Activated CD8-positive, alpha-beta memory T cell treated with anti-CD3 and anti-CD28 coated beads, Interleukin-2, amount 10 ng/mL, durations not matched to agents 7 days and 5 days (primary cell): ENCODE measurements at places on chromosomes 2 and 18. TPM values are rescaled to one million over a fixed set of nuclear protein-coding genes. Genes with fewer than 3 reads are reported as not detected.
A peak's percentile ranks its signal among the peaks of the same experiment; 100 is the strongest.

DNA sequence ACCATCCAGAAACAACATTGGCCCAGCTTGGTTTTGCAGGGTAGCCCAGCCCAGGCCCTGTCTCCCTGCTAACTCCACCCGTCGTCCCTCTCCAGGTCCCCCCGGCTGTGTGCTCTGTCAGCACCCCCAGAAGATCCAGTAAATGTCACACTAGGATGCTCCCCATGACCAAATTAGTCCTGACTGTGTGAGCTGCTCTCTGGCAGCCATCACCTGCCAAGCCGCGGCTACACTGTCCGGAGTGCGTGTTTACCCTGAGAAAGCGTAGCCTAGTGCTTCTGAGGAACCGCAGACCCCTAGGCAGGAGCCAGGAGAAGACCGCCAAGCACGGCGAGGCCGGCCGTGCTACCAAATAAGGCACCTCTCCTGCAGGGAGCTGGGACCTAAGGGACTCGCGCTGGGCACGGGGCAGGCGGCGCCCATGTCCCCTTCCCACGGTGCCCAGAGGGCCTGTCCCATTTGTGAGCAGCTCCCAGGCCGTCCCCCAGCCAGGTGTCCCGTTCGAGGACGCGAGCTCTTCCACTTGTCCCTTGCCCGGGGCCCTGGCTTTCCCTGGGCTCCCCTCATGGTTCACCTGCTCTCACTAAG, 849.9 kb downstream of the RNF144A start:
- DNase-seq: no peak

GRCh38 chr2:35783723-35784122, 571.9 kb upstream of the CRIM1 start:
- no peak for DNase-seq

DNA sequence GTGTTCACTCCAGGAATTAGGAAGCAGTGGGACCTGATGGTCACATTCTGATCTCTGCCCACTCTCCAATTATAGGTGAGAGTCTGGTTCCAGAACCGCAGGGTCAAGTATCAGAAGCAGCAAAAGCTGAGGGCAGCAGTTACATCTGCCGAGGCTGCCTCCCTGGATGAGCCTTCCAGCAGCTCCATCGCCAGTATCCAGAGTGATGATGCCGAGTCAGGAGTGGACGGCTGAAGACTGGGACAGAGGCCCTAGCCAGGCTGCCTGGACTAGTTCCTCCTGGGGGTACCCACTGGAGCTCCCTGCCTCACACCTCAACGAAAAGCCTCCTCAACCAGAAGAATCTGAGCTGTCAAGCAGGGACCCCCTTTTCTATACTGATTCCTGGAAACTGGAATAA, 3.3 kb upstream of the SMYD5 start:
- no peak for DNase-seq

DNA sequence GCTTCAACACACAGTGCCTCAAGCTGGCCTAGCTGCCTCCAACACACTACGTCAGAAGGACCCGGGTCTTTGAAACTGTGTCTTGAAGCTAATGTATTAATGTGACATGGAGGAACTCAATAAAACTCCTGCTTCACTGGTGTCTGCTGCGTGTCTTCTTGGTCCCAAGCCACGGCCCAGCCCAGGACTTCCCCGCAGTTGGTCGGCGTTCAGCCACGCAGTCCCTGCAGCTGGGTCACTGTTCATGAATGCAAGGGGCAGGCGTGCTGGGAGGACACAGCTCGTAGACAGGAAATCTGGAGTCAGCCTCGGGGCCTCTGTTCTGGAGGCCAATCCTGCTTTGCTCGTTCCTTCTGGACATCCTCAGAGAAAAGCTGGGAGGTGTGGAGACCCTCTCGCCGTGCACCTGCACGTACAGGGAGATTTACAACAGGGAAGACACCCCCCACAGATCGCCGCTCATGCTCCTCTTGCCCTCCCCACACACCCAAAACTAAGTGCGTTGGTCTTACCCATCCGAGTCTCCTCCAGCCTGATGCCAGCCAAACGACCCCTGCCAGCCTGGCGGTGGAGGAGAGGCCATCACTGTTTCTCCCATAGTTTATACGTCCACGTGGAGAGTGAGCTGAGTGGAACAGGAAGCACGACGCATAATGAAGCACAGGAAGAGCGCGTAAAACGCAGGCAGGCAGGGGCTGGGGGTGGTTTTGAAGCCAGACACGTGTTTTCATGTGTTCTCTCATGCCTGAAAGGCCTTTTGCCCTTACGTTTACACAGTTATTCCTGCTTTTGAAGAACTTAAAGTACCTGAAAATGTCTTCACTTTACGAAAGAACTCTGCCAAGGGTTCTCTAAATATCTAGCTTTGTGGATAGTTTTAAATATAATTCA, 39.7 kb downstream of the ADI1 start:
- DNase-seq: no peak

- peak; percentile 83 for DNase-seq
These were observed 311.2 kb downstream of the LPIN1 start for GRCh38 chr2:12057436-12058166.

GRCh38 chr2:240245706-240246105, 105.2 kb upstream of the OTOS start:
- peak; percentile 22 for DNase-seq

GRCh38 chr18:79506191-79507075, 110.7 kb downstream of the NFATC1 start:
- DNase-seq: no peak

DNA sequence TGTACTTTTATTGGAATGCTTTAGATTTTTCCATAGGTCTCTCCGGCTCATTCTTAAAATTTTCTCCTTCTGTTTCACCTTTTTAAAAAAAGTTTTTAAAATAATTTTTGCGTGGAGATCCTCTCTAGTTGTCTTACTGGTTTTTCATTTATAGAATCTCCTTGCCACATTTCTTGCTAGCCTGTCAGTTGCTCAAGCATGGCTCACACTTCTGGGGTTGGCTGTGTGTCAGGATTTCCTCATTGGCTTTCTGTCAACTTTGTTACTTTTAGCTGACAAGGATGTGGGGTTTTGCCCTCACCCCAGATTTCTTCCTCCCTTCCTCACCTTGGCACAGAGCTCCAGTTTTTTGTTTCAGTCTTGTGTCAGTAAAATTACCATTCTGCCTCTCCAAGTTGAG, 124.6 kb downstream of the ZNF407 start:
- no peak for DNase-seq

DNA sequence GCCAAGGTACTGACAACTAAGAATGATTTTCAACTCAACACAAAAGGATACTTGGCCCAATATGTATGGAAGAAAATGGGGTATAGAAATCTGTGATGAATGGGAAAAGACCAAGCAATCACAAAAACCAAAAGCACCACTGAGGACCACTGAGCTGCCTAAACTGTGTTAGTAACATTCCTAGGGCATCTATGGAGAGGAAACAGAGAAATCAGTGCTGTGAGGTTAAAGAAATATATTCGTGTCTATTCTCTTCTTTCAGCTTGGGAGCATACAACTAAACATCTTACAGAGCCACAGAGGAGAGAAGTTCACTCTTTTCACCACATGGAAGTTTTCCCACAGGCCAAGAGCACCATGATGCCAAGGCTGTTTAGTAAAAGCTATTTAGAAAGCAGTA, 47.3 kb upstream of the CALCRL start:
- no peak for DNase-seq

GRCh38 chr2:241908686-241909420, 39.3 kb downstream of the RTP5 start:
- DNase-seq: no peak

DNA sequence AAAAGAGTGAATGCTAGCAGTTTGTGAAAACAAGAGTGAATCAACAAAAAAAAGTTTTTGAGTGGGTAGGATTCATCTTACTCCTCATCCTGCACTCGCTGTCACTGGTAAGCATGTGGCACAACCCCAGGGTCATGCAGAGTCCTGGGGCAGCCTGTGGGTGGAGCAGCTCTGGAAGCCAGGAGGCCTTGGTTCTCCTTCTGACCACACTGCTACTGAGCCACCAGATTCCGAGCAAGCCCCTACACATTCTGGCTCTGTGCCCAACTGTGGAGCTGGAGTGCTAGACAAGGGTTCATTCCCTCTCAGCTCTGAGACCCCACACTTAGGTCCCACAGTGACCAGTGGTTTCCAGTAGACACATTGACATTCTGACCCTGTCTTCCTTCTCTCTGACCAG, 670.6 kb downstream of the BCL11A start:
- DNase-seq: no peak

DNA sequence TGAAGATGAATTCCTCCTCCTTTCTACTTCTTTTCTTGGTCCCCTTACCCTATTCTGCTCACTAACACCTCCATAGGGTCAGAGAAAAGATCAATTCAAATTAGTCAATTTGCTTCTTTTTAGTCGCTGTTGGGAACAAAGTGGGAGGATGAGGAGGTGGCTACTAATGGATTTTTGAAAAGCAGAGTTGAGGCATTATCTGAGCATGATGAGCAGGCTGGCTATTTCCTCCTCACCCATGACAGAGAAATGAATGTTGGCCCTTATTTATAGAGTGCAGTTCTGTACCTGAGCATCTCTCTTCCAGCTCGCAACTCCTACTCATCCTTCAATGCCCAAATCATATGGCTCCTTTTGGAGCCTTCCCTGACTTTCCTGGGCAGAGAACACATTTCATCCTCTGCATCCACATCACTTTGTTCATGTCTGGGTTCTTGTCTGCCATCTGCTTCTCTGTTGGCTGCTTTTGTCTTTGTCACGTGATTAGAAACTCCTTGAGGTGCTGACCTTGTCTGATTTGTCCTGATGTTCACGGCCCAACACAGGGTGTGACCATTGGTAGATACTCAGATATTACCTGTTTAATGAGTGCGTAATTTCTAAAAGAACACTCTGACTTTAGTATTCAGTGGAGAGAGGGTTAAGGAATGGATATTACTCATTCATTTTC, 45.9 kb downstream of the CYRIA start:
- no peak for DNase-seq

DNA sequence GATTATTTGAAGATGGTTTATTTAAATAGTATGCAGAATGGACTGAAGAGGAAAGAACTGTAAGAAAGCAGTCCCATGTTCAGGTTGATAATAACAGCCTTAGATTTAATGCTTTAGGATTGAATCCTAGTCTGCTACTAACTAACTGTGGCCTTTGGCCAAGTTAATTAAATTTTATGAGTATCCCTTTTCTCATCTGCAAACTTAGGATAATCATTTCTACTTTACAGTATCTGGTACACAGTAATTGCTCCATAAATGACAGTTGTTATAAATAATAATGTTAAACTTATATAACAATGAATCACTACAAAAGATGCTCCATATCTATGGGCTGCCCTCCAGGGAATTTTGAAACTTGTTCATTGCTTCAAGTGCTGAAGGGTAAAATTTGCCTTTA, 41.0 kb downstream of the FAP start:
- no peak for DNase-seq

DNA sequence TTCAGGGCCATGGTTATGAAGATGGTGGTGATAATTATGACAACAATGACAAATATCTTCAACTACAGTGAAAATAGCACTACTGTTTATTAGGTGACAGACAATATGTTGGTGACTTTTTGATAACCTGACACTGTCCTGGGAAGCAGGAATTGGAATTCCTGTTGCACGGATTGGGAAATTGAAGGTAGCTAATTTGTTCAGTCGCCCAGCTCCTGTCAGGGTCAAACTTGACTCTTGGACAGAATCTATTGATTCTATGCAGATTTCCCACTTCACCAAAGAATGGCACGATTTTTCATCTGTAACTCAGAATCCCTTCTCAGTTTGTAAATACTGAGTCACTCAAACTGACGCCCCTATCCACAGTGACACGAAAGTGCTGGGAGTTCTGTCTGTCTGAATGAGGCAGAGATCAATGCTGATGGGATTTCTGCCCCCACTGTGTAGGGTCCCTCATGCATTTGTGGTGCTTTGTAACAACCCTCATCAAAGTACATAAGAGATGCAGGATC, 779.5 kb upstream of the ID2 start:
- no peak for DNase-seq

GRCh38 chr2:181887045-181887444, 4.5 kb upstream of the ITPRID2 start:
- no peak for DNase-seq

- DNase-seq: no peak
These were observed 14.1 kb upstream of the HOXD1 start for GRCh38 chr2:176174382-176174823.

GRCh38 chr2:79994965-79995364, 309.6 kb downstream of the LRRTM1 start:
- DNase-seq: no peak

- no peak for DNase-seq
These were observed 322.5 kb downstream of the ARHGAP15 start for GRCh38 chr2:143451642-143452281.

DNA sequence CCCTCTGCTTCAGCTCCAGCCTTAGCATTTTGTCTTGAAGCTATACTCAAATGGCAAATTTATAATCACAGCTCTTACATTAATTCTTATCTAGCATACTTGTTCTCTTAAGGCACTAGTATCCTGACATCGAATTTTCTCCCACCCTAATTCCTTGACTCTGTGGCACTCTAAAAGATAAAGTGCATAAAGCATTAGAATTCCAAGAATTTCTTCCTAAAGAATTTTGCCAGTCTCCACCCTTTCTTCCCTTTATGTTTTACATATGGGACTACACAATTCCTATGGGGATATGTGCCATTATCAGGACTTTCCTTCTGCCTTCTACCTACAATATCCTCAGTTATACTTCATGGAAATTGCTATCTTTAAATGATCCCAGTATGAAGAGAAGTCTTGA, 560.3 kb downstream of the ARHGAP15 start:
- no peak for DNase-seq

SERPINB4 gene
- total RNA-seq: not detected

STAT4 gene
- 101 TPM for total RNA-seq

TUBA4B gene
- not detected for total RNA-seq

PSD4 gene
- 388 TPM for total RNA-seq

DYSF gene
- 8.9 TPM for total RNA-seq

COMMD1 gene
- total RNA-seq: 33.0 TPM

CCDC148 gene
- total RNA-seq: not detected

SLC4A5 gene
- total RNA-seq: 0.42 TPM

PMAIP1 gene
- total RNA-seq: 64.7 TPM

FSHR gene
- not detected for total RNA-seq

MC5R gene
- total RNA-seq: 0.12 TPM

ZBTB7C gene
- 0.09 TPM for total RNA-seq

FIGN gene
- not detected for total RNA-seq

SLC25A52 gene
- not detected for total RNA-seq

REG3A gene
- total RNA-seq: not detected
